Spinal cord (tissue), 10 donors: ENCODE measurements at places on chromosomes 12 and 14. TPM values are rescaled to one million over a fixed set of nuclear protein-coding genes. Genes with fewer than 3 reads are reported as not detected.

Gene IFNG-AS1
- total RNA-seq = 0.22 TPM

Gene PTGER2
- total RNA-seq = 3.6 TPM

Gene NFATC4
- total RNA-seq = 63.3 TPM

Gene CACNA2D4
- total RNA-seq = 1.8 TPM

Gene CDKL1
- 16.9 TPM for total RNA-seq

Gene GARIN6
- not detected for total RNA-seq

Gene KCNH3
- total RNA-seq = 3.2 TPM

Gene SYCP3
- 0.20 TPM for total RNA-seq

Gene LUM
- 141 TPM for total RNA-seq

Gene PTPRO
- total RNA-seq = 29.9 TPM

Gene ATL1
- total RNA-seq = 93.4 TPM

Gene OR6C2
- not detected for total RNA-seq

Gene POMT2
- 19.9 TPM for total RNA-seq

Gene LMO3
- total RNA-seq = 56.1 TPM

Gene OLR1
- 6.3 TPM for total RNA-seq

Gene IKBIP
- total RNA-seq = 17.1 TPM

Gene SLC39A5
- total RNA-seq = not detected

Gene TPH2
- 0.11 TPM for total RNA-seq

Gene NPFF
- total RNA-seq = 2.2 TPM

Gene TDRD9
- 1.4 TPM for total RNA-seq

Gene OR10G3
- total RNA-seq = not detected

Gene ZC3H14
- 92.2 TPM for total RNA-seq

Gene SRRM4
- 6.6 TPM for total RNA-seq

Gene ARHGDIB
- 31.7 TPM for total RNA-seq

Gene RNASE1
- 223 TPM for total RNA-seq

Gene FAM161B
- total RNA-seq = 13.8 TPM

Gene FSCB
- 0.10 TPM for total RNA-seq
